ENCODE measurements at places on chromosomes 11 and 22.

- no peak for DNase-seq
Measured at GRCh38 chr22:39360674-39361413, 11.1 kb downstream of the SYNGR1 start.

DNA sequence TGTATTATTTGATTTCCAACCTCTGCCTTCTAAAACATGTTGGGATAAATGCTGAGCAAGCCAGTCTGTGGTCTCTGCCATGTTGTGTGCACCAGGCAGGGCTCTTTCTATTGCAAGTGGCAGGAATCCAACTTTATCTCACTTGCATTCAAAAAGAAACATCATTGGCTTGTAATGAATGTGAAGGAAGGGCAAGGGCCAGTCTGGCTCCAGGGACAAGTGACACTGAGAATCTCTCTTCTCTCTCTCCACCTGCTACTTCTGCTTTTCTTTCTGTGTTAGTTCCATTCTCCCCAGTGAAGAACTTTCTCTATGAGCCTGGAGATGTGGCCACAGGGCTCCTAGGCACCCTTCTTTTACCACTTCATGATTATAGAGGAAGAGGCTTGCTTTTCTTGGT lies 329.9 kb upstream of the NCAM1 start:
- DNase-seq, result no peak

DNA sequence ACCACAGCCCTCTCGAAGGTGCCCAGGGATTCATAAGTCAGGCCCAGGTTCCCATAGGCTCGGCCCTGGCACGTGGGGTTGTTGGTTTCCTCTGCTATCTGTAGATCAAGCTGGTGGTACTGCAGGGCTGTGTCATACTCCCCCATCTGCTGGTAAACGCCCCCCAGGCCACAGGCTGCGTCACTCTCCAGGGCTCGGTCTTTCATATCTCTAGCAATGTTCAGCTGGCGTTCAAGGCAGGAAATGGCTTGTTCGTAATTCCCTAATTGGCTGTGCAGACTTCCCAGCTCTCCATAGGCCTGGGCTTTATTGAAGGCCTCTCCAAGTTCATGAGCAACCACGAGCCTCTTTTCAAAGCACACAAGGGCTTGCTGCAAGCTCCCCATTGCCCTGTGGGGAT lies 186.4 kb upstream of the PITPNB start:
- DNase-seq, result no peak

- DNase-seq, result peak; percentile 35
Measured at GRCh38 chr11:32386770-32387377, 48.5 kb downstream of the WT1 start.

DNA sequence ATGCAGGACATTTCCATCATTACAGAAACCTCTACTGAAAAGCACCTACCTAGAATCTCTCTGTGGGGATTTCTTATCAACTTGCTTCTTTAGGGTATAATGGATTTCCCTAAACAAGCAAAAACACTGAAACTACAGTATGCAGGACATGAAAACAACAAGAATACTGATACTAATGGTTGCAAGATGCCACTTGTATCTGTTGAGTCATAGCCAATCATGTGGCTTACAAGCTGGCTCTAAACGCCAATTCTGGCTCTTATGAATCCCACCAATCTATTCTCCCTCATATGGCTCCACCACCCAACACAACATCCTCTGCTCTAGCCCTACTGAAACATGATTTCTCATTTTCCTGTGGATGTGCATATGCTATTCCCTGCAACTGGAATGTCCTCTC lies 22.6 kb downstream of the TENM4 start:
- no peak for DNase-seq

DNA sequence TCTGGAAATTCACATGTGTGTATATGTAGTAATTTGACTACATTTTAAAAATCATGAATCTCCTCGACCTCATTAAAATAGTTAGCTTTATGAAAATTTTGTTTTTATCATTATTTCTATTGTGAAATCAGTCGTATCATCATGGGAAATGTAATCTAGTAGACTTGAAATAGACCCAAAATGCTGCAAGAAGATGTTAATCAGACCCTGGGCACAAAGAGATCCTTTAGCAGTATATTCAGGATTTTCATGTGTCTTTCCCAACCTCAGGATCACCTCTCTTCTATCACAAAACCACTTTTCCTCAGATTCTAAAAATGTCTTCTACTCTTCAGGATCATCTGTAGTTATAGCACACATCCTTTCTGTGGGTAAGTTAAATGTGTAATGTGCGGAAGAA lies 74.9 kb upstream of the ADSL start:
- peak; percentile 10 for DNase-seq

DNA sequence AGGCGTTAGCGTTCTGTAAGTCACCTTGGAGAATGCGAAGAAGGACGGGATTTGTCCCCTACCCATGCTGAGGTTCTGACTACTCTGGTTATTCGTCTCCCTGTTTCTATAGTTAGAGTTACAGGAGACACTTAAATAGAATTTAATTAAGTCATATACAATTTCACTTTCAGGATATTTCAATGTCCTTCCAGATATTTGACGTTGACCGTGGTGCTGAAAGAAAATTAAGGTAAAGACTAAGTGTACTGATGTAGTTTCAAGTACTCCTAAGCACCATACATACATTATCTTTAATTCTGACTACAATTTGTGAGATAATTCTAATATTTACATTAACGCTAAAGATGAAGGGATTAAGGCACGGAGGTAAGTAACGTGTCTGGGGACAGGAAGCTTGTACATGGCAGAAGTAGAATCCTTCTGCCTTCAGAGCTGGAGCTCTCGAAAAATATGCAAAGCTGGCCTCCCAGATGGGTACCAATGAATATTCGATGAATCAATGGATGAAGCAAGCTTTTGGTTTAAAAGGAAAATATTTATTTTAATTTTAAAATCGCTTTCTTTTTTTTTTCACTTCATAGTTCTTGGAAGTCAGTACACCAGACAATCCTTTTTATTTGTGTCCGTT lies 539 bp upstream of the SLC36A4 start:
- DNase-seq, result peak; percentile 54

GRCh38 chr11:117563556-117563955 lies 233.5 kb downstream of the DSCAML1 start:
- DNase-seq, result no peak

- DNase-seq, result peak; percentile 72
Measured at GRCh38 chr11:119721129-119722120, 7.6 kb downstream of the NECTIN1 start.

DNA sequence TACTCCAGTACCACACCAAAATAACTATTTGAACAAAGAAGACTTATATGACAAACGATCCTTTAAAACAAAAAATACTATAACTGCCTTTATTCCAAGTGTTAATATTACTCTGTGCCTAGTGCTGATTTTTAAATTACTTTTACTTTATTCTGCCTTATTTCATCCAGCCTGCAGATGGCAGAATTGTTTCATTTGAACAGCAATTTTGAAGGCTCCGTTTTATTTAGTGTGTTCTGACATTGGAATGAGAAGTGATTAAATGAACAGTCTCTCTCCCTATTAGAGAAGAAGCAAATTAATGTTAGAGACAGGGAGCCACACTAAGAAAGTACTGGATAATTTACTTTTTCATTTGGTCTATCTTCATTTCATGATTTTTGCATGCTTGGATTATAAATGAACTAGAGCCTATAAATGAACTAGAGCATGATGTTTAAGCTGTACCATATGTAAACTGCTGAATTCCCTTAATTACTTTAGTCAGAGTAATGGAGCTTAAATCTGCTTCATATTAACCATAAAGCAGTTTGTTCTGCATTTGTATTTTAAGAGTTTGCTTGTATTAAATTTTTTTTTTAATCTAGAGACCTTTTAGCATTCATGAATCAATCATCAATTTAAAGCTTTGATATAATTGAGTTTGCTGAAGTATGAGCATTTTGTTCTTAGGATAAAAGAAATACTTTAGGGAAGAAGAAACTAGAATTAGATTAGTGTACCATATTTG lies 9.8 kb downstream of the PDHX start:
- DNase-seq, result peak; percentile 80

GRCh38 chr11:75508051-75508561 lies 17.6 kb downstream of the GDPD5 start:
- no peak for DNase-seq

- no peak for DNase-seq
Measured at GRCh38 chr11:102451041-102451680, 1.4 kb downstream of the TMEM123 start.

GRCh38 chr11:17791144-17791543 lies 56.6 kb downstream of the KCNC1 start:
- no peak for DNase-seq

GRCh38 chr11:12503039-12503484 lies 125.7 kb downstream of the PARVA start:
- no peak for DNase-seq

DNA sequence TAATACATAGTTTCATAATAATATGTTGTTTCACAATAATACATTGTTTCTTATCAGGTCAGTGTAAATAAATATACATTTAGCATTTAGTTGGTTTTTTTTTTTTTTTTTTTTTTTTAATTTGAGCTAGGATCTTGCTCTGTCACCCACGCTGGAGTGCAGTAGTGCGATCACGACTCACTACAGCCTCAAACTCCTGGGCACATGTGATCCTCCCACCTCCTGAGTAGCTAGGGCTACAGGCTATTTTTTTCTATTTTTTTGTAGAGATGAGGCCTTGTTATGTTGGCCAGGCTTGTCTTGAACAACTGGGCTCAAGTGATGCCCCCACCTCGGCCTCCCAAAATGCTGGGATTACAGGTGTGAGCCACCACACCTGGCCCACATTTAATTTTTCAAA lies 43.5 kb downstream of the MIAT start:
- DNase-seq, result peak; percentile 63

DNA sequence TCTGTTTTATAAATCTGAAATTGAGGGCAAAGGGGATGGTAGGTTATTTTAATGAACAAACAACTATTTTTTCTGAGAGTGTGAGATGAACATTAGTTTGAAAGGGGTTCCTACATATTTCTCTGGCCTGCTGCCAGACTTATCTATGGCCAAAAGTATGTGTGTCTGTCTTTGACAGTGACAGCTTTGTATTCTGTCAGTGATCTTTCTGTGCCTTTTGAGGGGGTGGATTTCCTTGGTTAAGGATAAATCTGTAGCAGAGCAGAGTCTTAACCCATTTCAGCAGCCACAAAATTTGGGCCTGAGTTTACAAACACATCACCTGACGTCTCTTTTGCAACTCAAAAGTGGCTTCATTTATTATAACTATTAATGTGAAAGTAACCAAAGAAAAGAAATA lies 30.9 kb downstream of the ZFTA start:
- DNase-seq, result no peak

DNA sequence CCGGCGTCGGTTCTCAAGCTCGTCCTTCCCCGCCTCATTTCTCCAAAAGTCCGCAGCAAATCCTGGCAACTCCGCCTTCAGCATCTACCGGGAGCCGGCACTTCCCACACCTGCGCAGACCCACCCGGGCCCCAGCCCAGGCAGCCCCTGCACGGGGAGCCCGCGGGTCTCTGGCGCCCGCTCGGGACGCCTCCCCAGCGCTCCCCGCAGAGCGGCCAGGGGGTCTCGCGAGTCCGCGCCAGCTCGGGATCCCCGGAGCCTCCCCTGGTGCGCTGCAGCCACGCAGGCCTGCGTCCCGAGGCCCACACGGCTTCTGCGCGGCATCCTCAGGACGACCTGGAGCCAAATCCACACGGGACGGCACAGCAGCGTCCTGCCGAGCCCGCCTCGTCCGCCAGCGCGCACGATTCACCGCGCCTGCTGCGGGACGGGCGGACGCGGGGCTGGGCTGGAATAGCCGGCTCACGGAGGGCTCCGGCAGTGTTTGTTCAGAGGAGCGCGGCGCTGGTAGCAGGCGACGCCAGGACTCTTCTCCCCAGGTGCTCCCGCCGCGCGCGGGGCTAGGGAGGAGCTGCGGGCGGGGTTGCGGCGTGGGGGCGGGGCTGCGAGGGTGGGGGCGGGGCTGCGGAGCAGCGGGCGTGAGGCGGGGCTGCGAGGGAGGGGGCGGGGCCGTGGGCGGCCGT lies 816 bp upstream of the PHRF1 start:
- peak; percentile 80 for DNase-seq

GRCh38 chr22:24824915-24825314 lies 18.9 kb downstream of the SGSM1 start:
- no peak for DNase-seq

GRCh38 chr22:40212121-40212520 lies 34.4 kb downstream of the TNRC6B start:
- DNase-seq, result peak; percentile 7

- DNase-seq, result peak; percentile 44
Measured at GRCh38 chr11:130561441-130561881, 113.0 kb downstream of the ADAMTS15 start.

DNA sequence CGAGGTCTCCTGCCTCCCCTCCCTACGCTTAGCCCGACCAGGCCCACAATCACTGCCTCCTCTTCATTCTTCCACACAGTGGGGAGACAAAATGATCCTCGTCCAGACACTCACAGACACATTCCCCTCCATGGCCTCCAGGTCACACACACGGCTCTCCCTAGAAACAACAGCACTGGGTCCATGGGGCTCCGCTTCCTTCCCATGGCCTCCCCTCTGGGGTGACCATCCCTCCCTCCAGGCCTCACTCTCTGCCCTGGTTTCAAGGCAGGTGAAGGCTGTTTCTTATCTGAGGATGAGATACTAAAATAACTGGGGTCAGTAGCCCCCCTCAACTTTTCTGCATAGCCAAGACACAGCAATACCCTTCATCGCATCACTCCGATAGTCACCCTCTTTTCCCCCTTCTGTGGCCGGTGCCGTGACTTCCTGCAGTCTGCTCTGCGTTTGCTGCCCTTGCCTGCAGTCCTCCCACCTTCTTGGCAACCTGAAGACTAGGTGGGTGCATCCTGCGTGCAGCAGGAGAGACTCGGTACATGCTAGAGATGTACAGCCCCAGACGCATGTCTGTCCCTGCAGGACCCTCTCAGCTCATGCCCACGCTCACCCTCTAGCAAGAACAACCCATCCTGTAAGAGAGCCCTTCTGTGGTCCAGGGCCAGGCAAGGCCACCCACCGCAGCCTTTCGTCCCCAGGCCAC lies 55.8 kb downstream of the CD6 start:
- no peak for DNase-seq

- no peak for DNase-seq
Measured at GRCh38 chr11:34755671-34756070, 134.8 kb downstream of the EHF start.

DNA sequence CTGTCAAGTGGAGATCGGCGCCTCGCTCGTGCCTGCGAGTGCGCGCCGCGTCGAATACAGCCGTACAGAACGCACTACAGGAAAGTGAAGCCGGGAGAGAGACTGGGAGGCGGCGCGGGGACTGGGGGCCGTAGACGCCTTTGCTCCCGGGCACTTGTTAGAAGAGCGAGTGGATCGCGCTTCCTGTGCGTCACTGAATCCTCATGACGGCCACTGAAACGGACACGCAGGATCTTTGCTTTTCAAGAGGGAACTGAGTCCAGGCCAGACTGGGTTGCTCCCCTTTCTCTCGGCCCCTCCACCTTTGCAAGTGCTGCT lies 314 bp downstream of the RIC8A start:
- peak; percentile 87 for DNase-seq

DNA sequence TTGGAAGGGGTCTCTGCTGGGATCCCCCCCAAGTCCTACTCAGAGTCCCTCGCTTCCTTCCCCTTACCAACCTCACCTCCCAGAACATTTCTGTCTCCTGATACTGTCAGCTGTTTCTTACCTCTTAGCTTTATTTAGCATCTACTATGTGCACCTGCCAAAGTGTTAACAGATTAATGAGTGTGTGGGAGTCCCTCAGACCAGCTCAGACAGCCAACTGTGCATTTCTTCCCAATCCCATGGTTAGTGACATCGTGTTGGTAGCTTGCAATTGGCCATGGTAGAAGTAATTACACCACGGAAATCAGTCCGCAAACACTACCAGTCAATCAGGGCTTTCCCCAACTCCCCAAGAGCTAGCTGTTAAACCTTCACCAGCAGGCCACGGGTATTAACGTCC lies 150.6 kb downstream of the DSCAML1 start:
- no peak for DNase-seq
